ENCODE measurements at places on chromosomes 7 and 10.
A peak's percentile ranks its signal among the peaks of the same experiment; 100 is the strongest.

DNA sequence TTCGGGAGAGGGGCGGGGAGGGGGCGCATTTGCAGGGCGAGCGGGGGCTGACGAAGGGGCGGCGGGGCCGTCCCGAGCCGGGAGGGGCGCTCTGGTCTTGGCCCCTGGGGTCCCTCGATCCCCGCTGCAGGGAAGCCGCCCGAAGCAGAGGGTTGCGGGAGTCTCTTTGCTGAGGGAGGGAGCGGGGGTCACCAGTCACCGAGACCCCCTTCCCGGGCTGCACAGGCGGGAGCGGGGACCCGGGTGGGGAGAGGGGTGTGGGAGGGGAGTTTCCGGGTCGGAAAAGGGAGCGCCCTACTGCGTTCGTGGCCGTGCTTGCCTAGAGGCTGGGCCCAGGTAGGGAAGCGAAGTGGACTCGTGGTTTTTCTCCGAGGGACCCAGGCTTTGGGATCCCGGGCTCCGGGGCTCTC is 422 bp downstream of the AP1S1 start:
- no peak for DNase-seq

DNA sequence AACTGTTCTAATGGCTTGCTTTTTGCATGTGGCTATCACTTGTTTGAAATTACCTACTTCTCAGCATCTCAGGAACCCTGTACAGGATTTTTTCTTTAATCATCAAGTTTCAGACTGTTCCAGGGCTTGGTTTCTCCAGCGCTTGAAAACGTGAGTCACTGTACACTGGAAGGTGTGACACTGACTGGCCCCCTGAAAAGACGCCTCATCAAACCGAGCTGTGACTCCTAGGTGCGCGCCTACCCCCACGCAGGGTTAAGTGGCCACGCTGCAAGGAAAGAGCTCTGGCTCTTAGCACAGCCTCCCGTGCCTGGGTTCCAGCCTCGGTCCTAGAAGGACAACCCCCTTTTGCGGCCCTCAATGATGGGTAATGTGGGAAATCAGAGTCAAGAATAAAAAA is 81.0 kb downstream of the EBF3 start:
- DNase-seq, result no peak

GRCh38 chr10:104209575-104210198 is 22.5 kb downstream of the CFAP43 start:
- no peak for DNase-seq

GRCh38 chr10:50517626-50518025 is 106.1 kb downstream of the SGMS1 start:
- DNase-seq, result no peak

DNA sequence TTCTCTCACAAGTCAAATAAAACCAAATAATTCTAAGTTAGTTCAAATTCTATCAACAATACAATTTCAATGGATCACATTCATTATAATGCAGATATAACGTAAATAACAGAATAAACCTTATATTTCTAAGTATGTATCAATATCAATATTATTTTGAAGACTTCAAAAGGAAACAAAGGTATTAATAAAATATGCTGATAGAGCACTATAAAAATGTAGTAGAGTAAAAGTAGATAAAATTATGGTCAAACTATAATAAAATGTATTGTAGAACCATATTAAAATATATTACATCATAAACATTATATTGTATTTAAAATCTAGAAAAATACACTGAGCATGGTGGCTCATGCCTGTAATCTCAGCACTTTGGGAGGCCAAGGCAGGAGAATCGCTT is 23.5 kb upstream of the NRCAM start:
- DNase-seq, result no peak

GRCh38 chr7:90688810-90689209 is 92.7 kb downstream of the CDK14 start:
- no peak for DNase-seq

DNA sequence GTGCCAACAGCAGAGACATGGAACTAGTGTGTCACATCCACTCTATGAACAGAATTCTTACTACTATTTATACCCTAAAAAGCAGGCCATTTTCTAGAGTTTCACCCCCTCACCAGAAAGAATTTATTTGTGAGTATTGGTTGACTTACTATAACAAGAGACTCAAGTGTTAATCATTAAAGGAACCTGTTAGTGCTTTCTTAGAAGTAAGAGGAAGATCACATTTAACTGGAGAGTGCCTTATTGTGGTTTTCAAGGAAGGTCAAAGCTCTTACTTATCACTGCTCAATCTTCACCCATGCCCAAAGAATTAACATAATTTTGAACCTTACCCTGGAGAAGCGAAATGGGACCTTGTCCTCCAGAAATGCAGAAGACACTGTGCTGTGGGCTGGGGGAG is 169.3 kb upstream of the PRSS1 start:
- DNase-seq, result no peak

- DNase-seq, result no peak
These were observed 338.4 kb downstream of the GALNT17 start for GRCh38 chr7:71470326-71470725.

DNA sequence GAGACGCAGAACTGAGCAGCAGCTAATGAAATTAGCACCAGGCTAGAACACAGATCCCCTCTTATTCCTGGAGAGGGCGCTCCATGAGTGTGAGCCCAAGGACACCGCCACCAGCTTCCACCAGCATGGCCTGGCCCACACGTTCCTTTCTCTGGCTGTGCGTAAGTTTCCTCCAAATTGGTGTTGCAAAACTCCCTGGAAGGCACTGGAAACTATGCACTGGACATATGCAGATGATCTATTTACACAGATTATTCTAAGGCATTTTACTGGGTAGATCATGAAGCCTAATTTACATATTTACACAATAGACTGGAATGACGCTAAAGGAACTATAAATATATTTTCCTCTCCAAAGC is 455.6 kb upstream of the FOXK1 start:
- no peak for DNase-seq

- no peak for DNase-seq
These were observed 83.1 kb downstream of the LRRN3 start for GRCh38 chr7:111173990-111174389.

DNA sequence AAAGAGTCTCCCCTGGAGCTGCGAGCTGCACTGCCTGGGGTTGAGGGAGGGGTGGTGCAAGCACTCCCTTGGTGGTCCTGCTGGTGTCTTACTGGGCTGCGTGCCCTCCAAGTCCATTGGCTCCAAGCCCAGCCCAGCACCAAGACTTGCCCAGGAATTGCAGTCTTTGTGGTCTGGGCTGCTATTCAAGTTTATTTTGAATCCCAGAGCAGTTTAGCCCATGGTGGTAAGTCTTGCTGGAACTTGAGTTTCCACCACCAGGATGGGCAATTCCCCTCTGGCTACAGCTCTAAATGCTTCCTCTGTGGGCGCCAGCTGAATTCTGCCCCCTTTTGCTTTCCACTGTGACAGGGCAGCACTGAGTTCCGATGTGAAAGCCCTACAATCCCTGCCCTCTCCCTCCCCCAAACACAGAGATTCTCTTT is 25.1 kb downstream of the GALNT11 start:
- DNase-seq, result peak; percentile 61

DNA sequence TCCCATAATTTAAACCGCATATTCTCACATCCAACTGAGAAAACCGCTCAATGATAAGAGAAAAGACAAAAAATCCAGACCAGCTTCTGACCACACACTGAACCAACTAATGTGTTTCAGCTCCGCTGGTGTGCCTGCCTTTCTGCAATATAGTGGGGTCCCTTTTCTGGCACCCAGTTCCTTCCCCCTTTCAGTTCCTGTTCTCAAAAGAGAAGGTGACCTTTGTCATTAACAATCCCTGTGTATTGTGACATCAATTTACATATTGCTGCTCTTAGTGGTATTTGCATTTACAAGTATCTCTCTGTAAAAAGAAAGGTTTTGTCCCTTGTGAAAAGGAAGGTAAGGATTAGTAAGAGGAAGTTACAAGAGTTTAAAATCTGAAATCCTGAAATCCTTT is 1.4 kb downstream of the PPP1R17 start:
- no peak for DNase-seq

DNA sequence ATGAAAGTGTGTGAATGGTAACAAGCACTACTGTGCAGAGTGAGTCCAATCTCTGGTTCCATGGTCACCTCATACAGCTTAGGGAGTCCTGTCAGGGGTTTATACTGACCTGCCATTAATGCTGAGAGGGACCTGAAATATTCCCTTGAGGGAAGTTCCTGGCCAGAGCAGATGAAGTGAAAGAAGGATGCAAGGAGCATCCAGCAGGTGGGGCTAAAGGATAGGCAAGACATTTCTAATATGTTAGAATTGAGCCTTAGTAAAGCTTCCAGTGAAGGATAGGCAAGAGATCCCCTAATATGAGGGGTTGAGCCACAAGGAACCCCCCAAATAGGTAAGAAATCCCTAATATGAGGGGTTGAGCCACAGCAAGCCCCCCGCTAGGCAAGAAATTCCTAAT is 25.5 kb upstream of the FAM221A start:
- DNase-seq, result no peak

DNA sequence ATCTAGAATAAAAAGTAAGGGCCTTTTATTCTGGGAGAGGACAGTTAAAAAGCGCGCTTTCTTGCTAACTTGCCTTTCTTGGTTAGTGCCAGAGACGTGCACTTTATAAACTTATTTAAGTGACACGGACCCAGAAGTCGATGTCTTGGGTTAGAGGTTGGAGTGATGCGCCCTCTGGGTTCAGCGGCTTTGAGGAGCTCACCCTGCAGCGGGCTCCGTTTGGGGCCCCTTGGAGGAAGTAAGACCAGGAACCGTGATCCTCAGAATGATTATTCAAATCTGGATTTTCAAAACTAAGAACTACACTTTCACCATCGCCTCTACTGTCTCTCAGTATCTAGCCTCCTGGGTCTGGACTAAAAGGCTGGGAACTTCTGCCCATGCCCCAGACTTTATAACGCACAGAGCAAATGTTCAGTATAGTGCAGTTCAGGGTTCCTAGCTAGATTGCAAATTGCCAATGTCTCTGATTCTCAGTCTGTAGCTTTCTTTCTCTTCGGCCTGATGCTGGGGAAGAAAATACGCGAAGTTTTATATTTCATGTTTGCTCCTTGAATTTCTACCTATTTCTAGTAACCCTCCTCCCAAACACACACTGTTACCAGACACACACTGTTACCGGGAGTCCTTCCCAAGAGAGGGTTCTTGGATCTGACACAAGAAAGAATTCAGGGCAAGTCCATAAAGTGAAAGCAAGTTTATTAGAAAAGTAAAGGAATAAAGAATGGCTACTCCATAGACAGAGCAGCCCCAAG is 18.6 kb upstream of the SMO start:
- DNase-seq, result peak; percentile 64

DNA sequence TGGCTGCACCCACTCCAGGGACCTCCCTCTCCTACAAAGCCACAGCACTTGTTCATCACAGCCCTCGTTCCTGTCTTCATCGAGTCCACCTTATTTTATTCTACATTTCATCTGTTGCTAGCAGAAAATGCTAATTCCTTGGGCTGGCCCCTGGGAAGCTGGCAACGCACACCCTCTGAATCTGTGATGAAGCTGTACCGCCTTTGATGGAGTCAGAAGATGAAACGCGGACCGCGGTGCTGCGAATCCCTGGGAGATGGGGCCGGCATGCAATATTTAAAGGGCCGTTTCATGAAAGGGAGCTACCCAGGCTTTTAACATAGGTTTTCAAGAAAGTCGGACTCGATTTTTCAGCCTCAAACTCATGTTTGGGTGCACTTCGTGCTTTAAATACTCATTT is 88.5 kb downstream of the NPTX2 start:
- no peak for DNase-seq

DNA sequence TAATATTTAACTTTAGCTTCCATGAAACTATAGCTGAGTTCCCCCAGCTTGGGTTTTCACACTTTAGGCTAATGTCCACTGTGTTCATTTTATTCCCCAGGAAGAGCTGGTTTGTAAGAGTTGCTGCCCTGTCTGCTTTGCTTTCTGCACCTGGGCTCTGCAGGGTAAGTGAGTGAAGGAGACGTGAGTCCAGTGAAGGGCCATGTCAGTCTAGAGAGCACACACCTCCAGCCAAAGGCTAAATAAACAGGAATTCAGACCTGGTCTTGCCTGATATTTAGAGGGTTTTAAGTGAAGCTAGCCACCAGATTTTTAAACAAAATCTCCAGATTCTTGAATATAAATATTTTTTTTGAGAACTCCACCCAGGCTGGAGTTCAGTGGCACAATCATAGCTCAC is 24.5 kb upstream of the FZD1 start:
- no peak for DNase-seq

DNA sequence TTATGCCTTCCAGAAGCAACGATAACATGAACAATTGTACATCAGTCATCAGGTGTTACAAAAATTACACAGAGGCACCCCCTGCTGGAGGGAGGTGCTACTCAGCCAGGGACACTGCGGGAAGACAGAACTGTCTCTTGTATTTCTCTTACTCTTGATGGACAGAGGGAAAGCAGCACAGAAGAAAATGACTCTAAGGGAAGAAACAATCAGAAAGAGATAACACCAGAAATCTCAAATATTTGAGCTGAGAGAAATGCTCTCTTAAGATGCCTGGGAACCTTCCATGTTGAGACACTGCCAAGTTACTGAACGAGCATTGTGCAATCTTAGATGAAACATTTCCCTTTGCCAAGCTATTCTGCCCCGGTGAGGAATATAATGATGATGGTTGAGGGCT is 227.6 kb upstream of the NPSR1 start:
- peak; percentile 50 for DNase-seq

DNA sequence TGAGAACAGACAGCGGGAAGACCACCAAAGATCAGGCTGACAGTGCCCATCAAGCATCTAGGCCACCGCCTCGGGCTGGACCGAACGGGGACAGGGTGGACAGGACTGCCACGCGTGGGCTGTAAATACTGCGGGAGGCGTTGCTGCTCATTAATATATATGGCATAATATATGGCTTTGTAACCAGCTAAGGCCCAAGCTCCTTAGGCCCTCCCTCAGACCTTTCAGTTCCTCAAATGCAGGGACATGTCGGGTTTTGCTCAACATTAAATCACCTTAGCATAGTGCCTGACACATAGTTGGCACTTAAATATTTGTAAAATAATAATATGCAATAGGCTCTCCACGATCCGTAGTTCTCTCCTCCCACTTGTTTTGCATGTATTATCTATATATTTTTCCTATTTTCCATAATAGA is 402 bp upstream of the TMEM168 start:
- DNase-seq, result no peak

DNA sequence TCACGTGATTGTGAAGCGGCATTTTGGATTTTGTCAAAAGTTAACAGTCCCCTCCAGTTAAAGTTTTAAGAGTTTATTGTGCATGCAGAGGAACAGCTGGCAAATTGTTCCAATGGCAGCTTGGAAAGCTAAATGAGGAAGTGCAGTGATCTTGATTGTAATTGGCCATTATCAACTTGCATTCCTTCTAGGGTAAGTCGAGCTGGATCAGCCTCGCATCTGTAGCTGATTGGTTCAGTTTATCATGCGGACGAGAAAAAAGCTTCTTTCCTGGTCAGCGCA is 566 bp downstream of the ZNF789 start:
- DNase-seq, result no peak

Measured in right cardiac atrium (tissue), 5 donors.